ENCODE measurements at places on chromosomes 2 and 18.

DNA sequence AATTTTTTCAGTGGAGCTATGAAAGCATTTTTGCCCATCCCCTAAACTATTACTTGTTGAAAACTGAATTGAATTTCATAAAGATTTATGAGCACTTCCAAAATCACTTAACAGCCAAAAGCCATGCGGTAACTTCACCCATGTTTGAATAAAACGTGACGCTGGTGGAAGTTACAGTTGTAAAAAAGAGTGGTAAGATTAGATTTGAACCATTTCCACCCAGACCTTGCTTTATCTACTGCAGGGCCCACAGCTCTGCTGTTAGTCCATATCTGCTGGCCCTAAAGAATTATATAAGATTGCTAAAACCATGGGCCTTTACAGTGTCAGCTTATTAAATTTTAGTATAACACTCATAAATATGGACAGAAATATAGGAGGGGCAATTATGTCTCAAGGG lies 15.5 kb upstream of the ITGA4 start:
- no peak for DNase-seq

- no peak for DNase-seq
Measured at GRCh38 chr2:85800586-85800985, 46.8 kb downstream of the ATOH8 start.

DNA sequence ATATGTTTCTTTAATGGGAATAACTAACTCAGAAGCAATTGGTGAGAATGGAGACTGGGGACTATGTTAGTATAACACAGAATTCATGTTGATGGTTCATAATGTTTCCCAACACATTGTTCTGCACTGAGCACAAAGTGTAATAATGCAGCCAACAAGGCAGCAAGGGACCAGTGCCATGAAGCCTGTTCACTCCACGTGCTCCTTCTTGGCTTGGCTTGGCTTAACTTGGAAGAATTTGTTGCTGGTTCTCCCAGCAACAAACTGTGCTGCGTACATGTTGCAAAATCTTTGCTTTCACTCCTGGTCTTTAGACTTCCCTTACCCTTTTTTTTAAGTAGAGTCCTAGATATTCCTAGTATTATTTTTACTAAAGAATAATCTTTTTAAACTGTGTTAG lies 129.7 kb downstream of the MAP3K20 start:
- DNase-seq: no peak

- no peak for DNase-seq
Measured at GRCh38 chr2:187174582-187174981, 273.5 kb downstream of the CALCRL start.

GRCh38 chr2:222052934-222053367 lies 245.8 kb downstream of the PAX3 start:
- DNase-seq: no peak

DNA sequence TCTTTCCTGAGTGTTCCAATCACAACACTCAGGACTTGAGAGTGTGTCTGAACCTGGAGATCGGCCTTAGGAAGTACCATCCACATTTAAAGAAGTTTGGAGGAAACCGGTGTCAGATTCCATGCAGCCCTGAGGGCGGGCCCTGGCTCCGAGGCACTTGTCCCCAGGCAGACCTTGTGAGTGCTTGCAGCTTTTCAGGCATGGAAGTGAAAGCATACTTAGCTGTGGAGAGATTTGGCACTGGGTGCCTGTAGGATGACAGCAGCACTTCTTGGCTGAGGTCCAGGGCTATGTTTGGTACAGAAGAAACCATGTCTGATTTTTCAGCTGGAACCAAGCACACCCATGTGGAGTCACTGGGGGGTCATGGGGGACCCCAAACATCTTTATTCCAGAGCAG lies 230.8 kb downstream of the SEPTIN10 start:
- DNase-seq: peak; percentile 27

DNA sequence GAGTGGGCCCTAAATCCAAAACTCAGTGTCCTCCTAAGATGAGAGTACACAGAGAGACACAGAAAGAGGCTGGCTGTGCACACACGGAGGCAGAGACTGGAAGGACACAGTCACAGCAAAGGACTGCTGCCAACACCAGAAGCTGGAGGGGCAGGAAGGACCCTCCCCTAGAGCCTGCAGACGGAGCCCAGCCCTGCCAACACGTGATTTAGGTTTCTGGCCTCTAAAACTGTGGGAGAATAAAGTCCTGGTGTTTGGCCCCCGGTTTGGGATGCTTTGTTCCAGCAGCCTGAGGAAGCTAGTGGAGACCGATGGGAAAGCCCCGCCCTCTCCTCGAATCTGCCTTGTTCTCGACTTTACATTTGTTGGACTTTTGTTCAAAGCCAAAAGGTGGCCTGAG lies 10.6 kb downstream of the CNDP1 start:
- DNase-seq: no peak

GRCh38 chr18:3623769-3624545 lies 174.0 kb downstream of the TGIF1 start:
- DNase-seq: no peak

- DNase-seq: no peak
Measured at GRCh38 chr2:66987733-66988132, 409.4 kb upstream of the ETAA1 start.

DNA sequence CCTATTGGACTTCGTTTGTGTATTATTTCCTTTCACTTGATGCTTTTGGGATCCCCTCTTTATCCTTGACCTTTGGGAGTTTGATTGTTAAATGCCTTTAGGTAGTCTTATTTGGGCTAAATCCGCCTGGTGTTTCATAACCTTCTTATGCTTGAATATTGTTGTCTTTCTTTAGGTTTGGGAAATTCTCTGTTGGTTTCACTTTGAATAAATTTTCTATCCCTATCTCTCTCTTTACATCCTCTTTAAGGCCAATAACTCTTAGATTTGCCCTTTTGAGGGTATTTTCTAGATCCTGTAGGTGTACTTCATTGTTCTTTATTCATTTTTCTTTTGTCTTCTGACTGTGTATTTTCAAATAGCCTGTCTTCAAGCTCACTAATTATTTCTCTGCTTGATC lies 354.7 kb downstream of the PARD3B start:
- no peak for DNase-seq

GRCh38 chr2:97870396-97870843 lies 125.3 kb downstream of the TMEM131 start:
- DNase-seq: no peak

DNA sequence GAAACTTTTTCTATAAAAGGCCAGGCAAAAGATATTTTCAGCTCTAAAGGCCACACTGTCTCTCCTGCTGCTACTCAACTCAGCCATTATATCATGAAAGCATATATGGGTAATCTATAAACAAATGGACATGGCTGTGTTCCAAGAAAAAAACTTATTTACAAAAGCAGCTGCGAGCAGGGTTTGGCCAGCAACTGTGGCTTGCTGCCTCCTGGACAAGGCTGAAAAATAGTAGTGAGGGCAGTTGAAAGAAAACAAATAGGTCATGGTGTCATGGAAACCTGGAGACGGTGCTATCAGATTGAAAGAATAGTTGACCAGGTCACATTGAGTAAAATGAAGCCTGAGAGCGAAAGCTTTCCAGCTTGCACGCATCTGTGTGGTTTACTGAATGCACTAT lies 89.2 kb upstream of the LRATD1 start:
- no peak for DNase-seq

DNA sequence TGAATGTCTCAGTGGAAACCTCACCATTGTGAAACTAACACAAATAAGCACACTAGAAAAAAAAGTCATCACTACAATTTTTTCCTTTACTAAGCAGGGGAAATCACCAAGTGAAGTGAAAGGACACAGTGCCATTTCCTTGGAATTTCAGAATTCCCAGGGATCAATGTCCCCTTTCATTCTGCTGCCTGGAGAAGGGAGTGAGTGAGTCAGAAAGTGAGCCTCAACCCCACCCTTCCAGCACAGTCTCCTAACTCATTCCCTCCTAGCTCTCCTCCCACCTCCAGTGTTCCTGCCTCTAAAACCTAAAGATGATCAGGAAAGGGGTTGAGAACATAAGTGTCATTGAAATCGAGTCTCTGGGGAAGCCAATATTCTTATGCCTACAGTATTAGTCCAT lies 608.5 kb downstream of the RNF144A start:
- DNase-seq: no peak

GRCh38 chr2:182946958-182947369 lies 80.5 kb upstream of the FRZB start:
- no peak for DNase-seq
